ENCODE measurements at places on chromosomes 6 and 20. TPM values are rescaled to one million over a fixed set of nuclear protein-coding genes. Genes with fewer than 3 reads are reported as not detected.

Gene FNDC1
- polyA plus RNA-seq: 193 TPM

Gene FAM162B
- 5.5 TPM for polyA plus RNA-seq

Gene F13A1
- 27.4 TPM for polyA plus RNA-seq

Gene ZNF334
- polyA plus RNA-seq: 11.2 TPM

Gene KHDC1
- polyA plus RNA-seq: 4.8 TPM

Gene TSBP1
- not detected for polyA plus RNA-seq

Gene CNBD2
- polyA plus RNA-seq: 0.51 TPM

Gene TCP11
- 0.27 TPM for polyA plus RNA-seq

Gene RBBP8NL
- not detected for polyA plus RNA-seq

Gene CPXM1
- polyA plus RNA-seq: 31.6 TPM

Gene COL21A1
- polyA plus RNA-seq: 101 TPM

Gene ABHD16B
- not detected for polyA plus RNA-seq

Measured in forelimb muscle (tissue), 1 donor.